Caco-2 (cell line): ENCODE measurements at places on chromosomes 3 and 15. TPM values are rescaled to one million over a fixed set of nuclear protein-coding genes. Genes with fewer than 3 reads are reported as not detected.

- no peak for DNase-seq
Observed at GRCh38 chr3:127006781-127007436, 24.0 kb downstream of the PLXNA1 start.

GRCh38 chr15:78306176-78306774 is 6.9 kb upstream of the SKIC8 start:
- DNase-seq: no peak

DNA sequence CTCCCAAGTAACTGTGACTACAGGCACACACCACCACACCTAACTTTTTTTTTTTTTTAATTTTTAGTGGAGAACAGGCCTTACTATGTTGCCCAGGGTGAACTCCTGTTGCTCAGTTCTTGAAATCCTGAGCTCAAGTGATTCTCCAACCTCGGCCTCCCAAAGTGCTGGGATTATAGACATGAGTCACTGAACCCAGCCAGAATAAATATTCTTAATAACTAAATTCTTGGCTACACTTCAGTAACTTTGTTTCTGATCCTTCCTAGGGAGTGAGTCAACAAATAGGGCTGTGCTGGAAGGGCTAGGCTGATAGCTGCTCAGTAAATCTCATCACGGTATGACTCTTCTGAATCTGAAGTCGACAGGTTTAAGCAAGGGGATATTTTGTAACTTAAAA is 56.6 kb downstream of the P3H2 start:
- no peak for DNase-seq

GRCh38 chr3:149195221-149195620 is 26.4 kb downstream of the CP start:
- no peak for DNase-seq

- DNase-seq: no peak
Observed at GRCh38 chr3:55597641-55598040, 110.5 kb upstream of the WNT5A start.

DNA sequence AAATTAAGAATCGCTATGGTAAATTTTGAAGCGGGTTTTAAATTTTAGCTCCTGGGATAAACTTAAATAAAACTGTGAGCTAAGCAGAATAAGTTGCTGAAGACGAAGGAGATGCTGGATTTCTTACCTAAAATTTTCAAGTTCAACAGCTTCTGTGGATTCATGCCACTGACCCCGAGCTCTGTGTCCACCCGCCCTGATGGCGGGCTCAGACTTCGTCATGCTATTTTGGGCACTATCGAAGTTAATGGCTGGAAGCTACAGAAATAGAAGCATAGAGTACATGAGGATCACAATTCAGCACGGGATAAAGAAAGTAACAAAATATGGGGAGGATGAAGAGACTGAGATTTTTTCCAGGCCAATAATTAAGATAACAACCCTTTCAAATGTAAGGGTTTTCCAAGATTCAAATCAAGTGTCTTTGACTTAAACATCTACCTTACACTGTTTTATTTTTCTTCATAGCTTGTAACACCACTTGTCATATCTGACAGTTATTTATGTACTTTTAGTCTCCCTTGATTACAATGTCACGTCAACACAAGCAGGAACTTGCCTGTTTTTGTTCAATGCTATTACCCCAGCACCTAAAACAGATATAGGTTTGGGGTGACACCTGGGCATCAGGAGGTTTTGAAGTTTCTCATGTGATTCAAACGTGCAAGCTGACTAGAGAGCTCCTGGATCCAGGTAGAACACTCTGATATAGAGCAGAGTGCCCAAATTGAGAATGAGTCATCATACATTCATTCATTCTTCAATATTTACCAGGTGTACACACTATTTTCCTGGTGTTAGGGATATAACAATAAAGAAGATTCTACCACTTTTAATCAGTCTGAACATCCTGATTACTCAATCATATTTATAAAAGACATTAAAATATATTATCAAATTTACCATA is 23.0 kb downstream of the NEK10 start:
- DNase-seq: no peak

DNA sequence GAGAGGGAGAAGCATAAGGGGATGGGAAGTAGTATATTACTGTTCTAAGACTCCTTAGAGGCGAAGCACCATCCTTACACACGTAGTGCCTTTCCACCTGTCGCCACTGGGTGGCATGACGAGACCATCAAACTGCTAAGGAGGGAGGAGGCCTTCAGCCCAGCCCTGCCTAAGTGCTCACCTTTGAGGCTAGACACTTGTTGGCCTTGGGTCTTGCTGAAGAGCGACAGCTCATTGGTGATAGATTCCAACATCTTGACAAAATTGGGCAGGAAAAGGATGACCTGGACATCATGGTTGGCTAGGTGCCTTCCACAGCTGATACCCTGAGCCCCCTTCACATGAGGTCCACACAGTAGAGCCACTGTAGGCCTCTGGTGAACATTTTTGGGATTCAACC is 19.6 kb downstream of the CLK3 start:
- DNase-seq: peak; percentile 77

GRCh38 chr3:170360916-170361315 is 3.4 kb downstream of the SKIL start:
- DNase-seq: no peak

- no peak for DNase-seq
Observed at GRCh38 chr15:31046759-31047359, 54.7 kb downstream of the TRPM1 start.

GRCh38 chr3:157618075-157618760 is 115.0 kb upstream of the VEPH1 start:
- DNase-seq: no peak

GRCh38 chr3:54131026-54131605 is 8.8 kb downstream of the CACNA2D3 start:
- no peak for DNase-seq

GRCh38 chr3:28399206-28399605 is 50.6 kb upstream of the AZI2 start:
- no peak for DNase-seq

- no peak for DNase-seq
Observed at GRCh38 chr3:120203016-120203415, 82.0 kb downstream of the GPR156 start.

DNA sequence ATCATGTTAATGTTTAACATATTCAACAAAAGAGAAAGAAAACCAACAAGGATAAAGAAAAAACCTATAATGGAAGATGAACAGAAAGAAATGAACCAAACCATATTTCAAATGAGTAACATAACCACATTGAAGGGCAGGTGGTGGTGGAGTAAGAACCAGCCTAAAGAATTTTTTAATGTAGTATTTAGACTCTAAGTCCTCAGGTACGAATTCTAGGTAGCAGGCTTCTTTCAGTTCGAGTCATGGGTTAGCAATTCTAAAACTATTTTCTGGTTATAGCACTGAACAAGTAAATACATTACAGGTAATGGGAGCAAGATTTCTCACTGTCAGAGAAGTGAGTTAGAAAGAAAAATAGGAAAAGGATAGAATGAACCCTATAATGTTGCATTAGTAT is 24.4 kb downstream of the DCBLD2 start:
- DNase-seq: no peak

GRCh38 chr15:64842096-64842939 is 603 bp downstream of the PLEKHO2 start:
- DNase-seq: no peak

DNA sequence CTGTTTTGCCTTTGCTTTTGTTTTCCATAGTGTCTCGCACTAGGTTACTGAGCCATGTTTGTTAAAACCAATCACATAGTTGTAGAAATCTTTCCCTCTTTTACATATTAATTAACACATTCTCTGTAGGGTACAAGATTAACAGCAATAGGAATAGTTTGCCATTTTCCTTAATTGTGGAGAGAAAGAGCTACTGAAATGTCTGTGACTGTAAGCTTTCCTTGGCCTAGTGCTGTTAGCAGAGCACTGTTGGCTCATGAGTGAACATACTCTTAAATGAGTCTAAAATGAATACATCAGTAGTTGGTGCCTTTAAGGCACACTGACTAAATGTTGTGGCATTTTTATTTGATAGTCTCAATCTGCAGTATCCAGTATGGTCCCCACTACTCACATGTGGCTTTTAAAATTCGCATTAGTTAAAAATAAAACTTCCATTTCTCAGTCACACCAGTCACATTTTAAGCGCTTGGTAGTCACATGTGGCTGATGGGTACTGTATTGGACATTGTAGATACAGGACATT is 28.2 kb downstream of the CHD2 start:
- DNase-seq: no peak

DNA sequence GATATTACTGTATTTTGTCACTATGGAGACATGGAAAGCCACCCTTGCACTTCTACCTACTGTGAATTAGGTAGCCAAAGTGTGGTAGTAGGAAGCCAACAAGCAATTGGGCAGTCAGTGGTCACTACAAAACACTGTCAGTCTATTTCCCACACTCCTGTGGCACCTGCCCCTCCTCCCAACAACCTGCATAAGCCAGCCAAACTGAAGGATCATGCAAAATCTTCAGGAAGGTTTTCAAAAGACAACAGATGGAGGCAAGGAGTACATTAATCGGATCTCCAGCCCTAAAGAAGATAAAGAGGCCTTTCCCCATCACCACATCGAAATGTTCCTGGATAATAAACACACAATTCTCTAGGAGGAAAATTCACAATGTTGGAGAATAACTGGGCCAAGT is 11.9 kb downstream of the POMGNT2 start:
- no peak for DNase-seq

DNA sequence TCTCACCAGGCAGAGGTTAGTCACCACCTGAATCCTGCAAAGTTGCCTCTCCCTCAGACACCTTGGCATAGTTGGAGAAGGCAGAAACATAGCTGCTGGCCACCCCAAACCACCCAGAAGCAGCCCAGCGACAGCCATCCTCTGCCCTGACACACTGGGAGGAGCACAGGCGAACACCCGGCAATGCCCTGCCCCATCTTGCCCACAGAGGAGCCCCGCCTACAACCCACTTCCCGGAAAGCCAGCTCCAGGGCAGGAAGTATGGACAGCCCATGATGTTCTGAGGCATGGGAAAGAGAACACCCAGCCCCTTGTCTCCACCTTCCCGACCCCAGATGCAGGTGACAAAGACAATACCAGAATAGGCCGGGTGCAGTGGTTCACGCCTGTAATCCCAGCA is 12.6 kb upstream of the SHISA5 start:
- DNase-seq: no peak

DNA sequence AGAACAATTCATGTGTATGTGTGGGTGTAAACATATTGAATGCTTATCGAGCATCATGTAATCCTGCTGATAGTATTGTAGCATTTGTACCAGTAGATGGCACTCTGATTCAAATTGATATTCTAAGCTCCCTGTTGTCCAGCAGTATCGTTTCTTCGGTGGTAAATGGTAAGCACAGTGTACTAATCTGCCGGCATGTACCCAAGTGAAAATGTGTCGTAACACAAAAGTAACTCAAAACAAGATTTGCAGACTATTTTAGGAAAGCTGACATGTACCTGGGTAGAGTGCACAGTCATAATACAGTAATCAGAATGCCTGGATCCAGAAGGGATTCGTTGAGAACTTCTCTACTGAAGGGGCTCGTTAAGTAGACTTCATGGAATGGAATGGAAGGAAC is 31.7 kb upstream of the MNS1 start:
- DNase-seq: peak; percentile 48

DNA sequence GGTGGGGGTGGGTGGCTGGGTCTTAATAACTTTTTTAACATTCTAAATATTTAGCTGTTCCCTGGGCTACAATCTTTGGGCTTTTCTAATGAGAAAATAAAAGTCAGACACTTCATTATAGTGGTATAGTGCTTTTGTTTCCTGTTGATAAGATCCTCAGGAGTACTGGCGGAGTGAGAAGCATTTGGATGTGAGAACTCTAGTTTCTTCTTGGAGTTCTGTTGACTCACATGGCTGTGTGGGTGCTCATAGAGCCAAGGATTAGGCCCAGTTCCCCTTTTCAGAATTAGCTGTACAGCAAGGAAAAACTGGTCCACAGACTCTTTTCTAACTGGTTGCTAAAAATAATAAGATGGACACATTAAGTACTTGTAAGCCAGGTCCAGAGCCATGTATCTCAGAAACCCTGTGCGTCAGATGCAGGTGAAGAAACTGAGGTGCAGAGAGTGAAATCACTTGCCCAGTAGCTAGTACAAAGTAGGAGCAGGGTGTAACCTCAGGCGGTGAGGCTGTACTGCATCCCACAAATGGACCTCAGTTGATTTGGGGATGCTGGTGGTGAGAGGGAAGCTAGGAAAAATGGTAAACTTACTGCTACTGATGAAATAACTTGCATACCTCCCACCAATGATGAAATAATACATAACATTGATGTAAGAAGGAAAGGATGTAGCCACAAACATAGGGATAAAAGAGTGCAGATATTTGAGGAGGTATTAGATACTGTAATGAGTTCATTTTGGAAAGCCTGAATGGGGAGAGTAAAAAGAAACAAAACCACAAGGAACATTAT is 2.3 kb downstream of the ITPR1 start:
- DNase-seq: no peak

DNA sequence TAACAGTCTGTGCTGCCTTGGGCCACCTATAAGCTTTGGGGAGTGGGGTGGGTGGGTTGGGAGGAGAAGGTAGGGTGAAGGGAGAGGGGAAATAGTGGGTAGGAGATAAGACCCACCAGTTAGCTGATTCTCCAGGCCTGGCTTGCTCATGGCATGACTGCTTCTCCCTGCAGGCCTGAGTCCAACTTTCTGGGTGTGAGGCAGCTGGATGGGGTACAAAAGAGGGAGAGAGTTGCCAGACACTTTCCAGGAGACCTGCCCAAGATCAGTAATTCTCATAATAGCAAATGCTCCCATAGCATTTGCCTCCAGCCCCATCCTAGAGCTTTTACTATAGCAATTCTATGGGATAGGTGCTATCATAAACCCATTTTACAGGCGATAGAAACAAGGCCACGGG is 7.7 kb downstream of the CGNL1 start:
- no peak for DNase-seq

- no peak for DNase-seq
Observed at GRCh38 chr3:52317208-52318000, 1.3 kb downstream of the DNAH1 start.

DNA sequence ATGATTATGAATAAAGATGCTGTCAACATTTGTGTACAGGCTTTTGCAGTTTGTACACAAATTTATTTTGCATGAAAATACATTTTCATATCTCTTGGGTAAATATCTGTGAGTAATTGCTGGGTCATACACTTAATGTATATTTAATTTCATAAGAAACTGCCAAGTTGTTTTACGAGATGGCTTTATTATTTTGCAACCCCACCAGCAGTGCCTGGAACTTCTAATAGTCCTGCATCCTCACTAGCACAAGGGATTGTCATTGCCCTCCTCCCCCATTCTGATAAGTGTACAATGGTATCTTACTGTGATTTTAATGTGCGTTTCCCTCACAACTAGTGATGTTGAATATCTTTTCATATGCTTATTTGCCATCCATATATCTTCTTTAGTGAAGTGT is 45.2 kb downstream of the ASTE1 start:
- DNase-seq: no peak

GRCh38 chr3:115989684-115990421 is 366.5 kb downstream of the GAP43 start:
- DNase-seq: no peak

The WDR93 gene
- 0.16 TPM in 1 of 2 replicates, not detected in the other for total RNA-seq

The CEP19 gene
- total RNA-seq: 1.6 and 1.7 TPM in 2 replicates

The CLEC3B gene
- 1.1 TPM in 1 of 2 replicates, not detected in the other for total RNA-seq

The PRR20G gene
- total RNA-seq: not detected in 2 replicates

The TNFSF10 gene
- total RNA-seq: not detected in 2 replicates

The CCR9 gene
- total RNA-seq: not detected in 2 replicates

The TUSC7 gene
- not detected in 2 replicates for total RNA-seq

The SUSD5 gene
- total RNA-seq: not detected in 2 replicates

The BFSP2 gene
- total RNA-seq: not detected in 2 replicates

The PPIB gene
- total RNA-seq: 458 and 504 TPM in 2 replicates

The NR1I2 gene
- total RNA-seq: not detected in 2 replicates

The TGM4 gene
- not detected in 2 replicates for total RNA-seq

The CISH gene
- total RNA-seq: 2.9 and 3.4 TPM in 2 replicates

The CKMT1A gene
- 1.5 and 3.0 TPM in 2 replicates for total RNA-seq

The IQSEC1 gene
- total RNA-seq: 33.7 and 40.0 TPM in 2 replicates

The CACNA1D gene
- total RNA-seq: 13.3 and 15.6 TPM in 2 replicates
